ENCODE measurements at places on chromosomes 16 and 17.

- DNase-seq, result peak; percentile 6
These were observed 2.5 kb upstream of the STARD3 start for GRCh38 chr17:39634384-39634871.

GRCh38 chr17:76274112-76274956 lies 9.2 kb downstream of the UBALD2 start:
- no peak for DNase-seq

- no peak for DNase-seq
These were observed 1.1 kb upstream of the CYLD start for GRCh38 chr16:50740736-50741135.

- no peak for DNase-seq
These were observed 84.1 kb downstream of the TBC1D16 start for GRCh38 chr17:79951361-79952264.

DNA sequence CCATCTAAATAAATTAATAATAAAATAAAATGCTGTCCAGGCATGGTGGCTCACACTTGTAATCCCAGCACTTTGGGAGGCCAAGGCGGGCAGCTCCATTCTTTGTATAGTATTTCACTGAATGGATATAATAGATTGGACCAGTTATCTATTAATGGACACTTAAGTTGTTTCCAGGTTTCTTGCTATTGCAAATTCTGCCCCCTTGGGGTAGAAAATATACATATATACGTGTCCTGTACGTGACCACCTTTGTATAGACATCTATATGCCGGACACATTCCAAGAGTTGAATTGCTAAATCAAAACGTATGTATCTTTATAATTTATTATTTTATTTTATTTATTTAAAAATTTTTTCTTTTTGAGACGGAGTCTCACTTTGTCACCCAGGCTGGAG lies 3.9 kb upstream of the EXOC7 start:
- DNase-seq, result no peak

GRCh38 chr16:84091460-84091859 lies 25.3 kb downstream of the MBTPS1 start:
- DNase-seq, result no peak

DNA sequence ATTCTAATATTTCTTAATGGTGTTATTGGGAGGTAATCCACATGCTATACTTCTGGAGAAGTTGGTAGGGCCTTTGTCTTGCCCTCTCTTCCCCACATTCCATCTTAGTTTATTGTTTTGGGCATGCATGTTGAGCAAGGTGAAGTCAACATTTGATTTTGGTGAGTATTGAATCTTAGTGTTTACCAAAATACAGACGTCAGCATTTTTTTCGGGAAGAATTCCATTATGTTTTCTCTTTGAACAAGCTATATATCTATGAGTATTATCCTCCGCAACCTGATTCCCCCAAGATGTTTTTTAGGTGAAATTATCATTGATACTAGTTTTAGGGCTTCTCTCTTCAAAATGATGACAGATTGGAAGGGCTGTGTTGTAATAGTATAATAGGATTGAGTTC lies 47.4 kb upstream of the SHISA9 start:
- DNase-seq, result no peak

- no peak for DNase-seq
These were observed 205.8 kb downstream of the PRKCA start for GRCh38 chr17:66507982-66508760.

GRCh38 chr16:15879255-15879811 lies 9.1 kb downstream of the CEP20 start:
- DNase-seq, result no peak

- DNase-seq, result no peak
These were observed 12.0 kb upstream of the CLUH start for GRCh38 chr17:2723505-2723996.

DNA sequence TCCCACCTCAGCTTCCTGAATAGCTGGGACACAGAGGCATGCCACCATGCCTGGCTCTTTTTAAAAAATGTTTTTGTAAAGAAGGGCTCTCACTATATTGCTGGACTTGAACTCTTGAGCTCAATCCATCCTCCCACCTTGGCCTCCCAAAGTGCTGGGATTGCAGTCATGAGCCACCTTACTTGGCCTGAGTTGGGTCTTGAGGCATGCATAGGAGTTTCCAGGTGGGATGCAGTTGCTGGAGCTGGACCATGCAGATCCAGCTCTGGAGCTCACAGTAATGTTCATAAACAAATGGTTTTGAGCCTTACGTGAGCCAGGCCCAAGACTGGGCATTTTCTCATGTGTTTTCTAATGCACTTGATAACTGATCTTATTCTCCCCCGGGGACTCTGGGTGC lies 22.9 kb downstream of the RBFOX3 start:
- no peak for DNase-seq

DNA sequence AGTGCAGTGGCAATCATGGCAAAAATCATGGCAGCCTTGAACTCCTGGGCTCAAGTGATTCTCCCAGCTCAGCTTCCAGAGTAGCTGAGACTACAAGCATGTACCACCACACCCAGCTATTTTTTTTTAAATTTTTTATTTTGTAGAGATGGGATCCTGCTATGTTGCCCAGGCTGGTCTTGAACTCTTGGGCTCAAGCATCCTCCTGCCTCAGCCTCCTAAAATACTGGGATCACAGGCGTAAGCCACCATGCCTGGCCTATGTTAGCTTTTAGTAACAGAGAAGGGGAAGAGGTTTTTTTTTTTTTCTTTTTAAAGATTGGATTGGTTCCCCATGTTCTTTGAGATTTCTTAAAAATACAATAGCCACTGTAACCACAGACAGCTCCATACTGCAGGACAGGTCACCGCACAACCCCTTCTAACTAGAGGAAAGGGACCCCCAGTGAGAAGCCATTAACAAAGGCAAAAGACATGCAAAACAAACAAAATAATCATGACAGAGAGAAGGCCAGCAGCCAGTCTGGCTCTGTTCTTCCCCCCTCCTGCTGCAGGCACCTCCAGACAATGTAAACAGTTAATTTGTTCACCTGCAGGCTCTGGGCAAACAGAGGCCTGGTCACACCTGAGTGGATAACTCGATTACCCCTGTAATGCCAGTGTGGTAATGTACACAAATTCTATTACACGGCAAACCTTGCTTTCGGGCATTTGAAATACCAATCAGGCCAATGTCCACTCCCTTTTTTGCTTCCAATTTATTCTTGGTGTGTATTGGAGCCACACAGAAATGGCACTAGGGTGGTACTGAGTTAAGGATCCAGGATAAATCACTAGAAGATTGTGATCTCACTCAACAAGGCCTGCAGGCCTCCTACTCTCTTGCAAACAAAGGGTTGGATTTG lies 52.9 kb downstream of the SNX11 start:
- no peak for DNase-seq
